ENCODE measurements at places on chromosomes 6 and 20.

GRCh38 chr20:61236713-61237112 is 15.3 kb upstream of the CDH4 start:
- DNase-seq: no peak

DNA sequence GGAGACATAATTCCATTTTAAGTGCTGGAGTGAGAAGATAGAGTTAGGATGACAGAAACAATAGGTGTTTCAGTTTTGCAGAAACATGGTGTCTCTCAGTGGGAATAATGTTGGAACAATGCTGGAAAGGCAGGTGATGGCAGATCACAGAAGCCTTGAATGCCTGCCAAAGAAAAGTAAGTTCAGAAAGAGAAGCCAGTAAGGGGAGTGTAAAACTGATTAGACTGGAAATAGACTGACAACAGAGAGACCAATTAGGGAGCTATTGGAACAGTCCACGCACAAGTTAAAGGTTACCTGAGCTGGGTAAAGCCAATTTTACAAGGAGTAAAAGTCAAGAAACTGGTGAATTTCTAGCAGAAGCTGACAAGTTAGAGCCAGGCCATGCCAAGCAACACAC is 142.9 kb downstream of the TFAP2A start:
- DNase-seq: no peak

- DNase-seq: no peak
Measured at GRCh38 chr6:137751768-137752560, 115.1 kb upstream of the TNFAIP3 start.

- DNase-seq: no peak
Measured at GRCh38 chr20:3787324-3788014, 929 bp upstream of the CENPB start.

DNA sequence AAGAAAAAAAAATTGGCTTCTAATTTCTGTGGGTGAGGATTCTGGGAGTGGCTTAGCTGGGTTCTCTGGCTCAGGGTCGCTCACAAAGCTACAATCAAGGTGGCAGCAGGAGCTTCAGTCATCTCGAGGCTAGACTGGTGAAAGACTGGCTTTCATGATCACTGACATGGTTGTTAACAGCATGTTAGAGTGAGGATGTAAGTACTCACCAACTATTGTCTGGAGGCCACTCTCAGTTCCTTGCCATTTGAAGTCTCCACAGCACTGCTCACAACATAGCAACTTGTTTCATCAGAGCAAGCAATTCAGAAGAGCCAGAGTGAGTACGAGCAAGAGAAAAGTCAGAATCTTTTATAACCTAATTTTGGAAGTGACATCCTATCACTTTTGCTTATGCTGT is 145.7 kb upstream of the PRSS16 start:
- DNase-seq: no peak

DNA sequence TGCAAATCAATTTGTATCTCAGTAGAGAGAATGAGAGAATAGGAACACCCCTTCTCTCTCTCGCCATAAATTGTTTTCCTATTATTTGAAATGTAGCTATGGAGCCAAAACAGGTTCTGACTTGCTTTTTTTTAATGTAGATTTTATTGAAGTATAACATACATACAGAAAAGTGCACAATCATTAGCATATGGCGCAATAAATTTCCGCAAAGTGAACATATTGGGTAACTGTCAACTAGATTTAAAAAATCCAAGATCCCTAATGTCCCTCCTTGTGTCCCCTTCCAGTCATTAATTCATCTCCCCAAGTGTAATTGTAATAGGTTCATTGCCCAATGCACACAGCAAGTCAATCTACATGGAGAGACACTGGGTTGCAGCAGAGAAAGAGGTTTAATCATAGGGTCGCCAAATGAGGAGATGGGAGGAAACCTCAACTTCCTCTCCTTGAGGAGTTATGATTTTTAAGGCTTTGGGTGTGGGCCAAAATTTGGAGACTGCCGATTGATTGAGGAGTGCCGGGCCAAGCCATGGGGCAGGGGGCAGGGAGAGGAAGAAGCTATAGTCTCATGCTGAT is 43.3 kb upstream of the TGM3 start:
- no peak for DNase-seq
